Breast epithelium (tissue), 4 donors: ENCODE measurements at places on chromosomes 5 and 9.

- no peak overlapping the region for H3K4me3 ChIP-seq
- H3K27ac ChIP-seq, result peak overlapping the region; percentile 18
- H3K4me1 ChIP-seq, result no peaks in the 10 kb centered on the region
- peak; percentile 64 for DNase-seq
Measured at GRCh38 chr9:110050925-110051355, 157.0 kb downstream of the C9orf152 start.

DNA sequence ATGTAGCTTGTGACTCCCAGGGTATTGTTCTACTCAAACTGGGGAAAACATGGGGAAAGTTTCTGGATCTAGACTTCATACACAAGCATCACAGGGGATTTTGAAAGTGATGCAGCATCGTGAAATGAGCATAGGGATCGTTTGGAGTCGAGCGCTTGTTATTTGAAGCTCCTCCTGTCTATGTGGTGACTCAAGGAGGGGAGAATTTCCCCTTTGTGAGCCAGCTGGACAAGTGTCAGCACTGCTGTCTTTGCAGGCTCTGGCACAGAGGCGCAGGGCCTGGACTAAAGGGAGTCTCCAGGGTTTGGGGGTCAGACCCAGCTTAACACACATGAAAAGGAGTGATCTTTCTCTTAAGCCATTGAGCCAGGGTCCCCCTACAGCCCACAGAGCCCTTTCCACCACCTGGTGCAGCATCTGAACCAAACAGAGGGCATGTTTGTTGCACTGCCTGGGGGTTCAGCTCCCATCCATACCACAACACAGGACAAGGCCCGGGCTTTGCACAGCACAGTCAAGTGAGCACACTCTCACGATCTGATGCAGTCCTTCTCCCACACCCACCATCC is 51.0 kb downstream of the IRF1 start:
- peak overlapping the region; percentile 73 for H3K27ac ChIP-seq
- H3K36me3 ChIP-seq, result no peaks in the 10 kb centered on the region
- no peaks in the 10 kb centered on the region for H3K27me3 ChIP-seq
- peaks cover 6% of the 10 kb centered on the region for H3K4me1 ChIP-seq
- peak; percentile 62 for DNase-seq

- no peaks in the 10 kb centered on the region for H3K27me3 ChIP-seq
- no peaks in the 10 kb centered on the region for H3K4me1 ChIP-seq
- peak overlapping the region; percentile 75 for H3K27ac ChIP-seq
- DNase-seq, result peak; percentile 54
- H3K4me3 ChIP-seq, result no peak overlapping the region
Measured at GRCh38 chr5:135493406-135494180, 41.4 kb upstream of the TIFAB start.

GRCh38 chr5:10826971-10827370 is 65.9 kb upstream of the DAP start:
- no peak for DNase-seq
- H3K4me1 ChIP-seq, result no peaks in the 10 kb centered on the region
- H3K36me3 ChIP-seq, result no peaks in the 10 kb centered on the region
- H3K27ac ChIP-seq, result no peak overlapping the region

DNA sequence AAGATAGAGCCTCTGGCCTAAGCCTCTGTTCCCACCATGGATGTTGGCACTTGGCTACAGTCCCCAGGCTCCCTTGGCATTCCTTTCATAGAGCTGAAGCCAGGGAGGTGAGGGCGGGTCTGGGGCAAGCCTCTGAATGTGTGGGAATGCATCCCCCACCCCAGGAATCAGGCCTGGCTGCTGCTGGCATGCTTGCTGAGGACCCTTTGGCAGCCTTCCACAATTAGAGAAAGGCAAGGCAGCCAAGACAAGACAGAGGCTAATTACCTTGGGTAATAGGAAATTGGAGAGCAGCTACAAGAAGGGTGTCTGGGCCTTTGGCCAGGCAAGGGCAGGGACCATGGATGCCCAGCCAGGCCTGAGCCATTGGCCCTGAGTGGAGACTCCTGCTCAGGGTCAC is 204.4 kb upstream of the TRIM32 start:
- DNase-seq, result no peak
- H3K4me3 ChIP-seq, result no peak overlapping the region
- no peaks in the 10 kb centered on the region for H3K4me1 ChIP-seq
- no peaks in the 10 kb centered on the region for H3K36me3 ChIP-seq
- H3K27ac ChIP-seq, result no peak overlapping the region
- no peaks in the 10 kb centered on the region for H3K27me3 ChIP-seq

DNA sequence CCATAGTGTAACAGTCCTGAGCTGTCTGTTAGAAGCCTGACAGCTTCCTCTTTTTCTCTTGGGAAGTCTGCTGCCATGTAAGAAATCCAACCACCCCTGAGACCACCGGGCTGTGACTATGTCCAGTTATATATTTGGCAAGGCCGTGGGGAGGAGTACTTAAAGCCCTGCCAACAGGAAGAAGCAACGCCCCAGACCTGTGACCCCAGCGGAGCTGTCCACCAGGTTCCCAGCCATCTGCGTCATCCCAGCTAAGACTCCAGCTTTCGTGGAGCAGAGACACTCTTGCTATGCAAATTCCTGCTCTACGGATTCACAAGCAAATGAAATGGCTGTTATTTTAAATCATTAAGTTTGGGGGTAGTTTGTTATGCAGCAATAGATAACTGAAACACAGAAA is 417.3 kb downstream of the TLE4 start:
- H3K27ac ChIP-seq, result no peak overlapping the region
- H3K27me3 ChIP-seq, result no peaks in the 10 kb centered on the region
- H3K4me1 ChIP-seq, result no peaks in the 10 kb centered on the region

- H3K36me3 ChIP-seq, result no peaks in the 10 kb centered on the region
- DNase-seq, result no peak
- no peak overlapping the region for H3K4me3 ChIP-seq
- H3K27me3 ChIP-seq, result no peaks in the 10 kb centered on the region
- H3K27ac ChIP-seq, result no peak overlapping the region
Measured at GRCh38 chr5:160390787-160391696, 8.8 kb downstream of the FAM200C start.

DNA sequence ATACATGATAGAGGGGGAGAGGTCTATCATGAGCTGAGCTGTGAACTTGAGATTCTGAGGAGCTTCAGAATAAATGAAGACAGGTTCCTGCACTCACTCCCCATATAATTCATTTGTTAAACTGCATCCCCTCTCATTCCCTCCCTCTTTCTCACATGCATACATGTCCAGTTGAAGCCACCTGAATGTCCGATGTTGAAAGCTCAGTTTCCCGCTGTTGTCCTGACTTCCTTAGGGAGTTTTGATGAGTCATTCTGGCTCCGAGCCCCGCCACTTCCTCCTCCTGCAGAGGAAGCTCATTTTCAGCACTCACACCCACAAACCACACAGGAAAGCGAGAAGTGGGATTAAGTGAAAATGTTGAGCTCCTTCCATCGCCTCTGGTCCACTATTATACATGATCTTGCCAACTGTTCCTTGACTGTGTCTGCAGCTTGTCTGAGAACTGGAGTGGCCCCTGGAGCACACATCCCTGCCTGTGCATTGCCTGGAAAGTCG is 121.2 kb downstream of the CEMIP2 start:
- H3K27ac ChIP-seq, result peak overlapping the region; percentile 43
- H3K27me3 ChIP-seq, result no peaks in the 10 kb centered on the region
- H3K36me3 ChIP-seq, result no peaks in the 10 kb centered on the region
- H3K4me3 ChIP-seq, result no peak overlapping the region
- DNase-seq, result no peak
- no peaks in the 10 kb centered on the region for H3K4me1 ChIP-seq

- H3K27me3 ChIP-seq, result no peaks in the 10 kb centered on the region
- no peak overlapping the region for H3K4me3 ChIP-seq
- DNase-seq, result peak; percentile 80
Measured at GRCh38 chr5:38193015-38193581, 65.3 kb upstream of the EGFLAM start.

GRCh38 chr9:12640016-12640587 is 53.1 kb upstream of the TYRP1 start:
- H3K4me1 ChIP-seq, result no peaks in the 10 kb centered on the region
- no peak overlapping the region for H3K4me3 ChIP-seq
- H3K36me3 ChIP-seq, result no peaks in the 10 kb centered on the region
- DNase-seq, result no peak
